Calu3 (cell line): ENCODE measurements at places on chromosomes 2 and 18. TPM values are rescaled to one million over a fixed set of nuclear protein-coding genes. Genes with fewer than 3 reads are reported as not detected.

- DNase-seq, result peak; percentile 19
- peaks cover 9% of the 10 kb centered on the region for H3K36me3 ChIP-seq
- peak overlapping the region; percentile 50 for H3K4me3 ChIP-seq
- H3K4me1 ChIP-seq, result peaks cover 72% of the 10 kb centered on the region
- H3K27ac ChIP-seq, result peak overlapping the region; percentile 85
Observed at GRCh38 chr2:215831296-215831913, 181.9 kb downstream of the MREG start.

- no peaks in the 10 kb centered on the region for H3K4me1 ChIP-seq
- H3K4me3 ChIP-seq, result no peak overlapping the region
- H3K27ac ChIP-seq, result no peak overlapping the region
- no peak for DNase-seq
- no peaks in the 10 kb centered on the region for H3K36me3 ChIP-seq
- no peaks in the 10 kb centered on the region for H3K27me3 ChIP-seq
Observed at GRCh38 chr2:143296089-143296488, 166.9 kb downstream of the ARHGAP15 start.

DNA sequence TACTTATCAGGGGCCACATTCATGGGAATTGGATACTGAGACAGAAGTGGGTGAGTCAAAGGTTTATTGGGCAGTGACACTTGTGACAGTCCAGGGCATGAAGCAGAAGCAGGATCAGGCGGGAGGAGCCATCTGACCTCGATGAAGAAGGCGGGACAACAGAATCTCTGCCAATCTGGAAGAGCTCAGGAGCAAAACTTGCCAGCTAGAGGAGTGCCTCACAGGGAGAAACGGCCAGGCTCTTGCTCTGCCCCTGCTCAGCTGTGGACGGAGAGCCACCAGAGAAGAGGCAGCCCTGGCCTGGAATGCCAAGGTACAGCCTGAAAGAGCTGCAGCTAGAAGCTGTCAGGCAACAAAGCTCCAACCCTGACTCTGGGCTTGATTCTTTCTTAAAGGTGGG, 16.9 kb downstream of the DAW1 start:
- H3K4me1 ChIP-seq, result peaks cover 16% of the 10 kb centered on the region
- H3K27me3 ChIP-seq, result no peaks in the 10 kb centered on the region
- no peak overlapping the region for H3K27ac ChIP-seq
- H3K4me3 ChIP-seq, result no peak overlapping the region
- H3K36me3 ChIP-seq, result no peaks in the 10 kb centered on the region
- no peak for DNase-seq

DNA sequence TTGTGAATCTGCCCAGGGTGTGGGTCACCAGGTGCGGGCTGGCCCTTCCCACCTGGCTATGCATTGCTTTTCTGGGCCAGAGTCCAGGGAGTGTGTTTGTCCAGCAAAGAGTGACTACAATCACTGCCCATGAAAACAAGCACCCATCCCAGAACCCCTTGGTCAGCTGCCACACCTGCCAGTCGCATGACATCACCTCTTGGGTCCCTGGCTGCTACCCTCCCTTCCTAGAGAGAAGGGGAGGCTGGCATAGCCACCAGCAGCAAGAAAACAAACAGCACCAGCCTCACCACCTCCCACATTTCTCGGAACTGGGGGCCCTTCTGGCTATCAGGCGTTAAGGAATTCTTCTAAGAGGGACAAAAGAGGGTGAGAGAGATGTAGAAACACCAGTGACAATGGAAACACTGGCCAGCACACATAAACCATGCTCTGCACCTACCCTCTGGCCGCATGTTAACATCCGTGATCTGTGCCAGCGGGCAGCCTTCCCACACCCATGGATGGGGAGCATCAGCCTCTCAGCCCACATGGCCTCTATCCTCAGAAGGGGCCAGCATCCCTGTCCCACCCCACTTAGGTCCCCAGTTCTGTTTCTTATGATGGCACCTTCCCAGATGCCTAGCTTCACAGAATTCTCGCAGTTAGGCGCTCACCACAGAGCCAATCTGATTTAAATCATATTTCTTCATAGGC, 109.7 kb upstream of the GLI2 start:
- no peaks in the 10 kb centered on the region for H3K36me3 ChIP-seq
- no peak overlapping the region for H3K4me3 ChIP-seq
- H3K27me3 ChIP-seq, result peaks cover 84% of the 10 kb centered on the region

DNA sequence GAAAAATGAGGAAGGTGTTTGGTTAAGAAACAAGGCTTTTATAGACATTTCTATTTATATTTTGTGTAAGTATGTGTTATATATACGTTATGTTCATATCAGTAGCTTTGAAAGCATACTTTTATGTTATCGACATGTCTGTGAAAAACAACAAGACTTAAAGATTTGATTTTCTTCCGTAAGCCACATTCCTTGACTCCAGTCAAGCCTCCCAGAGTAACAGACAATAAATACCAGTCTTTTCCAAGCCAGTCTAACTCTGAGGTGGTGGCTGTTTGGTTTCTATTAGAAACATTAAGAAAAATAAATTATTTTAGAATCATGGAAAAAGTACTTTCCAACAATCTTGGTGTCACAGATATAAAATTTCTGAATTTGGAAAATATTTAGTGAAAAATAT, 16.3 kb upstream of the ITGAV start:
- no peaks in the 10 kb centered on the region for H3K36me3 ChIP-seq
- H3K27me3 ChIP-seq, result no peaks in the 10 kb centered on the region
- H3K27ac ChIP-seq, result peak overlapping the region; percentile 16
- no peak for DNase-seq
- no peak overlapping the region for H3K4me3 ChIP-seq

- no peak for DNase-seq
- H3K27ac ChIP-seq, result no peak overlapping the region
- H3K4me1 ChIP-seq, result no peaks in the 10 kb centered on the region
- H3K36me3 ChIP-seq, result no peaks in the 10 kb centered on the region
- H3K4me3 ChIP-seq, result no peak overlapping the region
Observed at GRCh38 chr2:1539973-1540372, 126.7 kb downstream of the TPO start.

DNA sequence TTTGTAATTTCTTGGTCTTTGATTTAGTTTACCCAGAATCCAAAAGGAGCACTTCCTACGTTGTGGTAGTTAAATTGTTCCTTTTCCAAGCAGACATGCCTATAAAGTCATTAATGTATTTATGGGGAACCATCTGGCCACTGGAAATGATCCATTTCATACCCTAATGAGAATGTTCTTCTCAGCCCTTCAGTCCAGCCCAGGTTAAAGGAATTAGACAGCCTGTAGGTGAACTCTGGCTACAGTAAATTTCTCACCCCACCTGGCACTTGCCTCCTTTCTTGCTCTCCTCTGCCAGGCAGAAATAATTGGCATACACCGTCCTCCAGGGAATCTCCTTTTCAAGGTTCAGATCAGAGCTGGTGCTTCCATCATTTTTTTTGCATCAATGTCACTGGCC, 121.1 kb downstream of the SETBP1 start:
- DNase-seq, result no peak
- no peak overlapping the region for H3K4me3 ChIP-seq
- H3K27me3 ChIP-seq, result no peaks in the 10 kb centered on the region
- H3K4me1 ChIP-seq, result peaks cover 20% of the 10 kb centered on the region
- no peak overlapping the region for H3K27ac ChIP-seq

DNA sequence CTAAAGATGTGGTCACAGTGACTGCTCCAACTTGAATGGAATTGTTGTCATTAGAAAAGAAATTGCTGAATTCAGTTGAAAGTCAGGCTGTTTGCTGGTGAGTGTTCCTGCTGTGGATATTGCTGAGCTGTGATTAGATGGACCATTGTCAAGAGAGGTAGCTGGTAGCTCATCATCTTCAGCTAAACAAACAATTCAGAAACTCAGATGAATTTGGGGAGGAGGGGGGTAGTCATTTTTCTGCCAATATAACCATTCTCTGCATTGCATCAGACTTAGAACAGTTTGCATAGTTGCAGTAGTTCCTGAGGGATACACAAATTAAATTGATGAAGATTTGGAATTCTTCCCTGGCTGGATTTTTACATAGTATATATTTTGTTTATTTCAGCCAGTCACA, 108.3 kb downstream of the MTCL1 start:
- no peak for DNase-seq
- no peak overlapping the region for H3K4me3 ChIP-seq
- peaks cover 21% of the 10 kb centered on the region for H3K4me1 ChIP-seq
- H3K27ac ChIP-seq, result no peak overlapping the region

- H3K4me3 ChIP-seq, result no peak overlapping the region
- no peak overlapping the region for H3K27ac ChIP-seq
- DNase-seq, result no peak
Observed at GRCh38 chr2:232513353-232513752, 6.8 kb upstream of the PRSS56 start.

DNA sequence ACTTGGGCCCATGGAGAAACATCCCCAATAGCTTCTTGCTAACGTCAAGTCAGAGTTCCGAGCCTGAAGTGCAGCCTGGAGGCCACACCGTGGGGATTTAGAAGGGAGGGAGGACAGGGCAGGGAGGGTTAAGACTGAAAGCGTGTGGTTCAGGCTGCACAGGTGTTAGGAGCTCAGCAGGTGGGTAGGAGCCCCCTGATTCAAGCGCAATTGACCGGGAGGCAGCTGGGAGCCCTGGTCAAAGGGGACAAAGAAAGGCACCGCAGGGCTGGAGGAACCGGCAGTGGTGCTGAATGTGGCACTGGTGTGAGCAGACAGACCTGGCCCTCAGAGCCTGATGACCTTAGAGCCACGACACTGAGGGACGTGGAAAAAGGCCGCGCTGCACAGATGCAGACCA, 149.6 kb downstream of the TMEM18 start:
- DNase-seq, result no peak
- H3K27ac ChIP-seq, result no peak overlapping the region
- H3K4me1 ChIP-seq, result no peaks in the 10 kb centered on the region
- H3K4me3 ChIP-seq, result no peak overlapping the region

DNA sequence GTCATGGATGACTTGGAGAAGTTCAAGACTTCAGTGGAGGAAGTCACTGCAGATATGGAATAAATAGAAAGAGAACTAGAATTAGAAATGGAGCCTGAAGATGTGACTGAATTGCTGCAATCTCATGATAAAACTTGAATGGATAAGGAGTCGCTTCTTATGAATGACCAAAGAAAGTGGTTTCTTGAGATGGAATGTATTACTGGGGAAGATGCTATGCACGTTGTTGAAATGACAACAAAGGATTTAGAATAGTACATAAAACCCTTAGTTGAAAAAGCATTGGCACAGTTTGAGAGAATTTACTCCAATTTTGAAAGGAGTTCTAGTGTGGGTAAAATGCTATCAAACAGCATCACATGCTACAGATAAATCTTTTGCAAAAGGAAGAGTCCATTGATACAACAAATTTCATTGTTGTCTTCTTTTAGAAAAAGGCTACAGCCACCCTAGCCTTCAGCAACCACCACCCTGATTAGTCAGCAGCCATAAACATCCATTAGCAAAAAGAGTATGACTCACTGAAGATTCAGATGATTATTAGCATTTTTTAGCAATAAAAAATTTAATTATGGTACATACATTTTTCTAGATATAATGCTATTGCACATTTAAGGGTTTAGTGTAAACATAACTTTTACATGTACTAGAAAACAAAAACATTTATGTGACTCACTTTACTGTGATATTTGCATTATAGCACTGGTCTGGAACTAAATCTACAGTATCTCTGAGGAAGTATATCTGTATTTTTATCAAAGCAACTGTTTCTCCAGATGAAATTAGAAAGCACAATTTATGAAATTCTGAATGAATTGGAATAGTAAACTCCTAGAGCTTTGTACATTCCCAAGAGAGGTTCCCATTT, 110.5 kb upstream of the TACR1 start:
- peaks cover 8% of the 10 kb centered on the region for H3K4me1 ChIP-seq
- no peaks in the 10 kb centered on the region for H3K27me3 ChIP-seq
- H3K36me3 ChIP-seq, result no peaks in the 10 kb centered on the region
- H3K27ac ChIP-seq, result no peak overlapping the region

- DNase-seq, result no peak
- H3K27me3 ChIP-seq, result peaks cover 59% of the 10 kb centered on the region
- no peaks in the 10 kb centered on the region for H3K36me3 ChIP-seq
- H3K4me3 ChIP-seq, result no peak overlapping the region
- H3K27ac ChIP-seq, result no peak overlapping the region
- H3K4me1 ChIP-seq, result no peaks in the 10 kb centered on the region
Observed at GRCh38 chr2:18067588-18068384, 189.3 kb downstream of the KCNS3 start.

GRCh38 chr2:148875387-148876051, 492 bp downstream of the KIF5C start:
- DNase-seq, result no peak
- peak overlapping the region; percentile 54 for H3K4me3 ChIP-seq
- peaks cover 36% of the 10 kb centered on the region for H3K27me3 ChIP-seq
- H3K36me3 ChIP-seq, result peaks cover 6% of the 10 kb centered on the region
- peaks cover under 1% of the 10 kb centered on the region for H3K4me1 ChIP-seq
- H3K27ac ChIP-seq, result no peak overlapping the region

DNA sequence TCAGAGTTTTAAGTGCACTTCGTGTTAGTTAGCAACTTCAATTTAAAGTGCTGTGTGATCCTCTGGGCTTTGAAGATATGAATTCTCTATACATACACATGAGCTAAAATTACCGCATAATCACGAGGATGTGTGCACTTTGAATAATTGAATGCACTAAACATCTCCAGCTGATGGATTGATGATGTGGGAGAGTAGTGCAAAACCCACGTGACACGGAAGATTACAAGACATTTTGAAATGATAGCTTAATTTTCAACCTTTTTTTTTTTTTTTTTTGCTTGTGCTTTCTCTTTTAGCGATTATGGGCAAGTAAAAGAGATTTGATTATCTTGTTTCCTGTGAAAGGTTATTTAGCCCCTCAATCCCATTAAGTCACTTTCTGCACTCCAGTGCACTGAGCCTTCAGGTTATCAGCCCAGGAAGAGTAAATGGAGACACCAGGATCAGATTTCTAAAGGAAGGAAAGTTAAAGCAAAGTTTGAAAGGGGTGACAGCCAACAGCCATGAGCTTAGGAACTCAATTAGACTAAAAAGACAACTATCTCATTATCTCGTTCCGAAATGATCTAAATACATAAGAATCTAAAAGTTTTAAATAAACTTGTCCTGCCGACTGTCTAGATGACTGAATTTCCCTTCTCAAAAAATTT, 81.6 kb downstream of the CDK15 start:
- H3K27me3 ChIP-seq, result peaks cover 57% of the 10 kb centered on the region
- H3K27ac ChIP-seq, result no peak overlapping the region
- no peak overlapping the region for H3K4me3 ChIP-seq
- peaks cover 4% of the 10 kb centered on the region for H3K36me3 ChIP-seq
- DNase-seq, result no peak
- peaks cover 51% of the 10 kb centered on the region for H3K4me1 ChIP-seq

- no peak overlapping the region for H3K4me3 ChIP-seq
- H3K4me1 ChIP-seq, result no peaks in the 10 kb centered on the region
- DNase-seq, result no peak
- no peaks in the 10 kb centered on the region for H3K27me3 ChIP-seq
Observed at GRCh38 chr18:76715012-76715610, 107.2 kb upstream of the ZNF236 start.

Gene TRPM8
- total RNA-seq, result 1.1 and 1.5 TPM in 2 replicates

Gene CROCC2
- total RNA-seq, result not detected in 2 replicates

Gene TWIST2
- total RNA-seq, result not detected in 2 replicates

Gene TCF4
- 0.21 and 0.37 TPM in 2 replicates for total RNA-seq

Gene GALNT13
- total RNA-seq, result not detected in 2 replicates

Gene CCL20
- 25.4 and 39.9 TPM in 2 replicates for total RNA-seq

Gene RIT2
- total RNA-seq, result not detected in 2 replicates

Gene KCNK3
- total RNA-seq, result not detected in 2 replicates

Gene L3MBTL4
- total RNA-seq, result 2.1 and 2.4 TPM in 2 replicates

Gene NRP2
- 12.5 and 19.9 TPM in 2 replicates for total RNA-seq
